ENCODE measurements at places on chromosomes 1 and 21.

DNA sequence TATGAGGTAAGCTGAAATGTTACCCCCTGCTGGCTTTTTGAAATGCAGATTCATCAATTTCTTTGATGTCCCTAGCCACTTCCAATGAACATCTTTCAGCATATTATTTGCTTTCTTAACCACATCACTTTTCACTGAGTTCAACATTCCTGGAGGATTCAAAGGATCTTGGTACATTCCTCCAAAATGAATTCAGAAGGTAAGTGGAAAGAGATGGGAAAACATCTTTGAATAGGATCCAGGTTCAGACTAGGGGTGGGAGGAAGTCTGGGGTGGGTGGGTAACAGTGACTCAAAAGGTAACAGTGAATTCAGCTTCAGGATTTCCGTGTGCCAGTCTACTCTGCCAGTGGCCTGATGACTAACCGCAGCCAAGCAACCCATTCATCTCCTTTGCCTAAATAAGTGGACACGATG, 180.7 kb downstream of the ZC3H11B start:
- H3K27me3 ChIP-seq = no peaks in the 10 kb centered on the region
- no peaks in the 10 kb centered on the region for H3K36me3 ChIP-seq
- DNase-seq = no peak
- no peaks in the 10 kb centered on the region for H3K4me1 ChIP-seq
- H3K4me3 ChIP-seq = no peak overlapping the region

- no peak overlapping the region for H3K27ac ChIP-seq
- no peak for DNase-seq
- no peaks in the 10 kb centered on the region for H3K27me3 ChIP-seq
- no peaks in the 10 kb centered on the region for H3K36me3 ChIP-seq
- H3K4me1 ChIP-seq = no peaks in the 10 kb centered on the region
Measured at GRCh38 chr1:5711079-5711478, 281.1 kb downstream of the NPHP4 start.

GRCh38 chr21:26888256-26888655, 43.0 kb upstream of the ADAMTS1 start:
- no peak overlapping the region for H3K4me3 ChIP-seq
- H3K27ac ChIP-seq = no peak overlapping the region
- no peaks in the 10 kb centered on the region for H3K4me1 ChIP-seq

GRCh38 chr21:25905126-25905525, 170.4 kb downstream of the GABPA start:
- no peaks in the 10 kb centered on the region for H3K27me3 ChIP-seq
- peaks cover 2% of the 10 kb centered on the region for H3K36me3 ChIP-seq
- H3K4me1 ChIP-seq = peaks cover 20% of the 10 kb centered on the region
- no peak for DNase-seq

- no peaks in the 10 kb centered on the region for H3K4me1 ChIP-seq
- H3K27ac ChIP-seq = no peak overlapping the region
- DNase-seq = no peak
Measured at GRCh38 chr1:194318790-194319280, 1132.4 kb upstream of the B3GALT2 start.

DNA sequence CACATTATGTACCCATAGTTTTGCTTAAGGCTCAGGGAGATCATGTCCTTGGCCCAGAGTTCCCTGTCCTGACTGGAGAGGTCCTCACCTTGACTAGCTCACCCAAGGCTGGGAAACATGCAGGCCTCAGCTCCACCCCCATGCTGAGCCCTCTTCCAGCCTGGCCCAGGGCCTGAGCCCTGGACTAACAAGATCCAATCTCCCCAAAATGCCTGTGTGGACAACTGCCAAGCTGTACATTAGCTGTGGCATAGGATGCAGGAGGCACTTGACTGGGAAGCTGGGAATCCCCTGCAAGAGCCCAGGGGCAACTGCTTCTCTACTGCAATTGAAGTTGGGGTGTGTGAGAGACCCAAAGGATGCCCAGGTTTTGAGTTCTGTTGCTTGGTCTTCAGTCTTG, 2.1 kb downstream of the LINGO4 start:
- no peaks in the 10 kb centered on the region for H3K4me1 ChIP-seq
- no peaks in the 10 kb centered on the region for H3K36me3 ChIP-seq
- H3K27me3 ChIP-seq = peaks cover 47% of the 10 kb centered on the region
- DNase-seq = no peak
- H3K27ac ChIP-seq = no peak overlapping the region
- no peak overlapping the region for H3K4me3 ChIP-seq

DNA sequence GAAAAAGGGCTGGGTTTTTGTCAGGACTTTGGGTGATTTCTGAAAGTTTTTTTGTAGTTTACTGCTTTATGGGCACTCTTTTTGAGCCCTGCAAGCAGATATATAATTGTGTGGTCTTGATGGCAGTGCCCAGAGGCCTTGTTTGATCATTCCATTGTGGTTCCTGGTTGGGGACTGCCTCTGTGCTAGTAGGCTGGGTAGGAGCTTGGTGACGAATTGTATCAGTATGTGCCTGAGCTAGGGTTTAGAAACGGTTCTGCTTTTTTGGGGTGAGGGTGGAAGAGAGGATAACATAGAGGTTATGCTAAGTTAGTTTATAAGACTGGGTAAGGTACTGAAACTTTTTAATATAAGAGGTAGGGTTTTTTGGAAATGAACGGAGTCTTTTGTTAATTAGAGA, 139.7 kb upstream of the ETV3 start:
- no peak overlapping the region for H3K4me3 ChIP-seq
- no peak overlapping the region for H3K27ac ChIP-seq
- DNase-seq = no peak
- peaks cover 5% of the 10 kb centered on the region for H3K27me3 ChIP-seq

GRCh38 chr1:190864013-190864641, 386.5 kb upstream of the BRINP3 start:
- H3K4me1 ChIP-seq = no peaks in the 10 kb centered on the region
- no peak overlapping the region for H3K27ac ChIP-seq
- no peaks in the 10 kb centered on the region for H3K27me3 ChIP-seq
- DNase-seq = no peak
- H3K4me3 ChIP-seq = no peak overlapping the region

GRCh38 chr1:190196020-190196419, 281.6 kb downstream of the BRINP3 start:
- DNase-seq = no peak
- H3K27ac ChIP-seq = no peak overlapping the region
- no peak overlapping the region for H3K4me3 ChIP-seq

GRCh38 chr1:6757719-6758435, 27.4 kb upstream of the CAMTA1 start:
- H3K27me3 ChIP-seq = peaks cover 3% of the 10 kb centered on the region
- no peaks in the 10 kb centered on the region for H3K36me3 ChIP-seq
- H3K4me1 ChIP-seq = no peaks in the 10 kb centered on the region

DNA sequence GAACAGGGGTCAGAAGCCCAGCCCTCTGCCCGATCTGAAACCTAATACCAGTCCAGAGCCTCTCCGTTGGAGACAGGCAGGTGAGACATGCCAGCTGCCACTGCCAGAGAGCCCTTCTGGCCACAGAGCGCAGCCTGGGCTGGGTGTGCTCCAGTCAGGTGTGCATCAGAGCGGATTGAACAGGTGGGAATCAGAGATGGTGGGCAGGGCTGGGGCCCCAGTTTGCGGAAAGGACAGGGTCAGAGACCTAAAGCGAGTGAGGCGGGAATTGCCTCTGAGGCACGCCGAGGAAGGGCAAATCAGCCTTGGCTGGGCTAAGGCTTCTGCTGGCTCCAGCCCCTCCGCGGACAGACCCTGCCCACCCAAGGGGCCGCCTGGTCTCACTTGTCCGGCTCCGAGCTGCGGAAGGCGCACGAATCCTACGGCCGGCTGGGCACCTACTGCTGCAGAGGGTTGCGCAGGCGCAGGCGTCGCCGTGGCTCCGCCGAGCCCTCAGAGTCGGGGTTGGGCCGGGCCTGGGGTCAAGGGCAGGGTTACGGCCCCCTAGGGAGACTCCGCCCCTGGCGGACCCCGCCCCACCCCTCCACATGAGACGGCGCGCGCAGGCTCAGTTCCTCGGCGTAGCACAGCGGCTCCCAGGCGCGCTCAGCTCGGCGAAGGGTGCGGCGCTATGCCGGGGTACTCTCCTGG, 10.3 kb downstream of the CPLANE2 start:
- peak overlapping the region; percentile 41 for H3K4me3 ChIP-seq
- peaks cover 34% of the 10 kb centered on the region for H3K27me3 ChIP-seq
- peaks cover 18% of the 10 kb centered on the region for H3K4me1 ChIP-seq
- peak; percentile 64 for DNase-seq
- no peak overlapping the region for H3K27ac ChIP-seq

- peak overlapping the region; percentile 92 for H3K4me3 ChIP-seq
- DNase-seq = peak; percentile 64
- peaks cover 49% of the 10 kb centered on the region for H3K36me3 ChIP-seq
- peak overlapping the region; percentile 94 for H3K27ac ChIP-seq
Measured at GRCh38 chr1:150575072-150575489, 4.3 kb downstream of the MCL1 start.

All from large intestine (tissue), 12 donors.